ENCODE measurements at places on chromosomes 5 and 9. TPM values are rescaled to one million over a fixed set of nuclear protein-coding genes. Genes with fewer than 3 reads are reported as not detected.

PCDHGC4 gene
- total RNA-seq, result 5.6 TPM

ANKRD34B gene
- not detected for total RNA-seq

C5orf46 gene
- not detected for total RNA-seq

GRIA1 gene
- 9.1 TPM for total RNA-seq

TLE1 gene
- 20.5 TPM for total RNA-seq
